ENCODE measurements at places on chromosomes 12 and 14. TPM values are rescaled to one million over a fixed set of nuclear protein-coding genes. Genes with fewer than 3 reads are reported as not detected.

- DNase-seq, result no peak
These were observed 107.1 kb downstream of the LIN7A start for GRCh38 chr12:80830533-80831088.

DNA sequence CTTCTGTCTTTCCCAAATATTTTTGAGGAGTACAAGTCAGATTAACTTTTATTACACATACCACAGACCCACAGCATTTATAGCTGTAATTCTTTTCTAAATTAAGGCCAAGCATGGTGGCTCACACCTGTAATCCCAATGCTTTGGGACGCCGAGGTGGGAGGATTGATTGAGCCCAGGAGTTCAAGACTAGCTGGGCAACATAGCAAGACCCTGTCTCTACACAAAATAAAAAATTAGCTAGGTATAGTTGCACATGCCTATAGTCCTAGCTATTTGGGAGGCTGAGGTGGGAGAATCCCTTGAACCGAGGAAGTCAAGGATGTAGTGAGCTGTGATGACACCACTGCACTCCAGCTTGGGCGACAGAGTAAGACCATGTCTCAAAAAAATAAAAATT lies 7.0 kb downstream of the DUSP16 start:
- no peak for DNase-seq

- peak; percentile 17 for DNase-seq
These were observed 3.7 kb upstream of the AQP6 start for GRCh38 chr12:49969027-49969426.

DNA sequence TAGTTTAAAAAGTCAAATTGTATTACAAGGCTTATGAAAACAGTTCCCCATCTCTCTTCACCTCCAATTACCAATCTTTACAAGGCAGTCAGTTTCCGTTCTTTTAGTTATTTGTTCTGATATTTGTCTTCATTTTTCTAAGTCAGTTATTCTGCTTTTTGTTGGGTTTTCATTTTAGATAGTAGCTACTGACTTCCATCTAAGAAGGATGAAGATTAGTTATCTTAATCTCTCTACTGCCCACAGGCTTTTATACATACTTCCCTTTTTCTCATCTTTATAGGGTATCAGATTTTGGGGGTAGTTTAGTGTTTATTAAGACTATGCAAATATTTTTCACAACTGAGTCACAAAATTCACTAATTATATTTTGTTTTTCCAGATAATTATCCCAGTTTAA lies 38.4 kb downstream of the FRS2 start:
- no peak for DNase-seq

Gene SLC15A4
- total RNA-seq, result 23.2 TPM

DNA sequence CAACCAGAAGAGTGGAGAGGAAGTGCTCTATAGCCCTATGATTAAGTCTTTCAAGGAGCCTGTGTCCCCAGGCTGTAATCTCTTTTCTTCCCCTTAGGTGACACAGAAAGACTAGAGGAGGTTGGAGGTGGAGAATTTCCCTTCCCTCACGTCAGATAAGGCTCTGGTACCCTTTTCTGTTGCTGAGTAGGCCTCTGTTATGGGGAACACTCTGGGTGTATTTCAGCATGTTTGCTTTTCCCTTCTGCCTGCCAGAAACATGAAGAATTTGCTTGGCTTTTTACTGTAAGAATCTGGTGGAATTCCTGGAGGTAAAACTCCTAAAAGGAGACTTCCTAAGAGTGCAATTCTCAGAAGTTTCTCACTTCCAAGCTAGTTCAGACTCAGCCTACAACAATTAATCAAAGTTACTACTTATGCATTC lies 58.3 kb downstream of the SIX1 start:
- DNase-seq, result no peak

- DNase-seq, result no peak
These were observed 468.0 kb downstream of the FUT8 start for GRCh38 chr14:65880507-65880906.

DNA sequence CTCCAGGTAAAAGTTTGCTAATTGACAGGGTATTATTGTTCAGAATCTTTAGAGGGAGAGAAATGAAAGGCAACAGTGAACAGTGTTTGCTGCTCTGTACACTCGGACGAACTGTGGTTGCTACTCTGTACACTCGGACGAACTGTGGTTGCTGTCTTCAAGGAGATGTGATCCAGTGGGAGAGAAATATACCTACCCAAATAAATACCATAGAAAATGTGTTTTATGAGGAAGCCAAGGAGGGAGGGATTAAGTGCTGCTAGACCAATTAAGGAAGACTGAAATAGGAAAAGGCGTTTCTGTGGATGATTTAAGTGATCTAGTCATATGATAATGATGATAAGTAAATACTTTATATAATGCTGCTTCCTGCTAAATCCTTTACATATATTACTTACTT lies 2.7 kb downstream of the STK38L start:
- DNase-seq, result no peak

GRCh38 chr12:12993367-12993766 lies 6.7 kb downstream of the HEBP1 start:
- DNase-seq, result no peak

DNA sequence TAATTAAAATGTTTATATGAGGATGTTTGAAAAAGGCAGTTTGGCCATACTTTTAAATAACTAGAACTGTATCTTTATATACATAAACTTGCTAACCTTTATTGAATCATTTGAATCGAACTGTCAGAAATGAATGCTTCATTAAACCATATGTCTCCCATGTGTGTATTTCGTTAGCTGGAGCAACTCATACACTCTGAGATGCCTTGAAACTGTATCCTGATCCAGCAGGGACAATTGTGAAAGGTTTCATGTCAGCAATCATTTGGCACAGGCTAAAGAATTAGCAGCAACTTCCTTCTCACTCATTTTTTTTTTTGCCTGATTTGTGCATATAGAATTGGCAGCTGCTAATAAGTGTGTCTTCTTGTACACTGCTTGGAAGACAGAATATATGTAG lies 109.9 kb downstream of the NAV3 start:
- peak; percentile 60 for DNase-seq

GRCh38 chr12:6264402-6265037 lies 46.0 kb upstream of the PLEKHG6 start:
- DNase-seq, result no peak

DNA sequence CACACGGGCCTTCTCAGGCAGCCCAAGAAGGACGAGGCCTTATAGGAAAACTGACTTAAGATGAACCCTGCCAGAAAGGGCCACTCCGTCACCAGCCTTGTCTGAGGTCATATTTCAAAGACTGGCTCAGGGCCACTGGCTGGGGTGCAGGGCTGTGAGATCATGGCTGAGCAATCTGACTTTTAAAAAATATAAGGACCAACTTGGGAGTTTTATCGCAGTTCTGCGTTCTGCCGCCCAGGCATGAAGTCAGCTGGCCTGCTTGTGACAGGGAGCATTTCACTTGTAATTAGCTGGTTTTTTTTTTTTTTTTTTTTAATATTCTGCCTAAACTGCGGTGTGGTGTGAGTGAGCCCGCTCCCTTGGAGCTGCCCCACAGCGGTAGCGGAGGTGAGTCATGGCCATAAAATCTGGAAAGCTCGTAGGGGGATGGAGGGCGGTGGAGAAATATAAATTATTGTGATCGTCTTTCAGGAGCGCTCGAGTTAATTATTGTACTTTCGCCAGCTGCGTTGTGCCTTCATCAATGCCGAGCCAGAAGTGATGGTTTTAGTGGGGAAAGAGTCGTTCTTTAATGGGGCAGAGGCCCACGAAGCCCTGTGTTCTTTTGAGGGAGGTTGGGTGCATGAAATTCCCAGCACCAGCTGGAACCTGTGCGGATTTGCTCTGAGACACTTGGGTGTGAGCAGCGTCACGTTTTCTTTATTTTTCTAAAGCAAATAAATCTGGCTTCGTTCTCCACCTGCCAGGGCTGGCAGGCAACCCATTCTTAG lies 231.9 kb downstream of the C12orf75 start:
- peak; percentile 92 for DNase-seq

DNA sequence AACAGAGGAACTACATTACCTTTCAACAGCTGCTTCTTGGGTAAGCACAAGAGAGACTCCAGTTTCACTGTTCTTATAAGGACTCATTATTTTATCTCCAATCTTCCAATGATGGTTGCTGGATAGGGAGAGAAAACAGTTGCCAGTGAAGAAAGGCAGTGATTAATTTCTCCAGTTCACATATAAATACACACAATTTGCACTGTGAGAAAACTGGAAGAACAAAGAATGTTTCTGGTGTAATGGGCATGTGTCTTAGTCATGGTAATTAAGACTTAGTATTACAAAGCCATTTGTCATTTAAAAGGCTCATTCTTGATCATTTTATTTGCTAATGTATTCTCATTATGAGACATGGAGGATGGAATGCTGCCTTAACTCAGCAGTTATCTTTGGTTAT lies 78.0 kb upstream of the FAR2 start:
- DNase-seq, result no peak

Gene CCDC184
- total RNA-seq, result 0.24 TPM

- no peak for DNase-seq
These were observed 59.6 kb downstream of the PRKD1 start for GRCh38 chr14:29868000-29868399.

Gene BCL7A
- total RNA-seq, result 0.72 TPM

- DNase-seq, result no peak
These were observed 658.7 kb downstream of the SOX5 start for GRCh38 chr12:23290627-23291330.

GRCh38 chr12:26268841-26269561 lies 73.6 kb downstream of the SSPN start:
- DNase-seq, result no peak

DNA sequence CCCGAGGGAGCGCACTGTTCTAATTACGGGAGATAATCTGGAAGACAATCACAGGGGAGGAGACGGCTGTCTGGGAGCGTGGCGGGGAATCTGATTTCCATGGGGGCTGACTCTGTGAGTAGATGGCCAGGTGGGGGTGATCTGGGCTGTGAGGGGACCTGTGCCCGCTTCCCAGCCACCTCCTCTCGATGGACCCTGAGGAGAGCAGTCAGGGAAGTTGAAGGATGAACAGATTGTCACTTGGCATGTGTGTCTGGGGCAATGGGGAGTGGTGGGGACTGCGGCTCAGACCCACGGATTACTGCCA lies 22.6 kb downstream of the GALNT9 start:
- DNase-seq, result no peak

GRCh38 chr12:40144023-40144422 lies 38.1 kb upstream of the SLC2A13 start:
- DNase-seq, result peak; percentile 2

DNA sequence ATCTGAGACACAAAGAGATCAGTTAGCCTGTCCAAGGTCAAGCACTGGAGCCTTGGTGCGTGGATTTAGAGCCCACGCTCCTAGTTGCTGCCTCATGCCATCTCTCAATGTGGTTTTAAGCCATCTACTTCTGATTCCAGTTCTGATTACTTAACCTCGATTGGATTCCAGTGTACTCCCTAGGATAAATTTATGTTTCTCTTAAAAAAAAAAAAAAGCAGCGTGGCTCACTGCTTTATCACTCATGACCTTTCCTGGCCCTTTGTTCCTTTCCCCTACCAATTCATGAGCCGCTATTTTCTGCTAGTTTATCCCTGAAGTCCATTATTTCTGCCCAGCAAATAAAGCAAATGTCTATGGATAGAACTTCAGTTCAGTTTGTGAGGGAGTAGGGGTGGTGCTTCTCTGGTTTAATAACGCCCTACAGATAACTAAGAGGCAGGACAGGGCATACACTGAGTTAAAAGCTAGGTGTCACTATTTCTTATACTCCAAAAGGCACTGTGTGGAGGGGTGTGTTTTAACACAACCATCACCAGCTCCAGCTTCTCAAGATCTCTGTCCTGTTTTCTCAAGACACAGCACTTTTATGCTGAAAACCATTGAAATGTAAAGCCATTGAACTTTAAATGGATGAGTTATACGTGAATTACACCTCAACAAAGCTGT lies 9.8 kb upstream of the PARP11 start:
- DNase-seq, result peak; percentile 29

- DNase-seq, result no peak
These were observed 97.3 kb upstream of the RTL1 start for GRCh38 chr14:101000711-101001250.

Gene BDKRB2
- total RNA-seq, result 15.9 TPM

- peak; percentile 51 for DNase-seq
These were observed 97.4 kb downstream of the LMNTD1 start for GRCh38 chr12:25455696-25456095.

- peak; percentile 5 for DNase-seq
These were observed 127.7 kb downstream of the SNAPC1 start for GRCh38 chr14:61889914-61890351.

- no peak for DNase-seq
These were observed 18.3 kb upstream of the WIF1 start for GRCh38 chr12:65139389-65139788.

Gene ARHGAP9
- not detected for total RNA-seq

Gene EXOC3L4
- total RNA-seq, result not detected

DNA sequence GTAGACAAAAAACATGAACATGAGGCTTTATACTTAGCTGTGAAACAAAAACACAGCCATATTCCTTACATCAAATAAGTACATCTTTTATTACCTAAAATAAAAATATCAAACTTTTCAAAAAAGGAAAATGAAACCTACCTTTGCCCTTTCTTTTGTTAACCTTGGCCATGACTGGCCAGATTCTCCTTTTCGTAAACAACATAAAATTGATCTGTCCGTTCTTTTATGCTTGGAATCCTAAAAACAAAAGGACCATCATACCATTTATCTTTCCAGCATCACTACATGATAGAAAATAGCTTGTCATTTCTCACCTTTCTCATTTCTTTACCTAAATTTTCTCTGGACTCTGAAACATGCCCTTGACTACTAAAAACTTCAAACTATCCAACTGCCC lies 16.5 kb downstream of the PTGES3 start:
- DNase-seq, result no peak

DNA sequence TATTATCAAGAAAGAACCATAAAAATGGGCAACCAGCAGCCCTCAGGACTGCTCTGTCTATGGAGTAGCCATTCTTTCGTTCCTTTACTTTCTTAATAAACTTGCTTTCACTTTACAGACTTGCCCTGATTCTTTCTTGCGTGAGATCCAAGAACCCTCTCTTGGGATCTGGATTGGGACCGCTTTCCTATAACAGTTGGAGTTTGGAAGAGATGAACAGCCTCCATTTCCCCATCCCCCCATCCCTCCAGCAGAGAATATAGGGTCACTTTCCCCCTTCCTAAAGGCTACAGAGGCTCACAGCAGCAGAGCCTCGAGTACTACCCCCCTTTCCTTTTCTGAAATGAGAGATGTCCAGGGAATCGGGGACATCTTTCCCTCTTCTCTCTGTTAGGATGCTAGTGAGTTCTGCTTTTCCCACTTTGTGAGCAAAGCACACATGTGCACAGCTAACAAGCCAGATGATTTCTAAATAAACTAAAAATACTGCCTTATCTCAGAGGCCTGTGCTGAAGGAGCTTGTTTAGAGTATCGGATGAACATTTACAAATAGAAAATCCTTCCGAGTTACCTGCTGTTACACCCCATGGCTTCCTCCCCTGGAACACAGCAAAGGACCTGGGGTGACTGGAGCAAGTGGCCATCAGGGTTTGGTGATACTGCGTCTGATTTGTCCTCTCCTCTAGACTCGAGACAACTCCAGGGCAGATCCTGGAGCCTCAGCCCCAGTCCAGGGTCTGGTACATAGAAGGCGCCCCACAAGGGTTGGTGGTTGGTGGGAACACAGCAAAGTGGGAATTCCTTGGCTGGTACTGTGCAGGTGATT lies 144.2 kb downstream of the SLC38A6 start:
- no peak for DNase-seq

Measured in RPMI7951 (cell line).